ENCODE measurements at places on chromosomes 13 and 19.

DNA sequence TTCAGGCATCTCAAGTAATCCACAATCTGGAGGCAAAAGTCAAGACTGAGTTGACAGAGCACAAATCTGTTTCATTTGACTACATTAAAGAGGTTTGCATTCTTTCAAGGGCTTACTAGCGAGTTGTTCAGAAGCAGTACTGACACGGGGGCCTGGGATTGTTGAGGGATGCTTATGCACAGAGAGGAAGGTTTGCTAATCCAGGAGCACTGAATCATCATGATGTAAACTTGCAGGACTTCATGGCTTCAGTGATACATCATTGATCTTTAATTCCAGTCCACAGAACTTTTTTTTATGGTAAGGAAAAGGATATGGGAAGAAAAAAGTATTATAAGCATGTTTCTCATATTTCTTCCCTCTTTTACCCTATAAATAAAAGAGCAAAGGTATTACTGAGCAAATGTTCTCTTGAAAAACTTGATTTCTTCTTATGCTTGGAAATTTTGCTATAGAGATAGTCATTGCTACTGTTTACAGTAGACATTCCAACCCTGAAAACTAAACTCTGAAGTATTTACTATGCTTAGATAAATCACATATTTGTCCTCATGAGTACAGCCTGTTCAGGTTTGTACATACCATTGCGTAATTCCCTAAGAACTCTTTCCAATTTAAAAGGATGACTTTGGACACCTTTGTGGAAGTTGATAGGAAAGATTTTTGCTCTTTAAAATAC lies 65.8 kb upstream of the KPNA3 start:
- no peak for DNase-seq

DNA sequence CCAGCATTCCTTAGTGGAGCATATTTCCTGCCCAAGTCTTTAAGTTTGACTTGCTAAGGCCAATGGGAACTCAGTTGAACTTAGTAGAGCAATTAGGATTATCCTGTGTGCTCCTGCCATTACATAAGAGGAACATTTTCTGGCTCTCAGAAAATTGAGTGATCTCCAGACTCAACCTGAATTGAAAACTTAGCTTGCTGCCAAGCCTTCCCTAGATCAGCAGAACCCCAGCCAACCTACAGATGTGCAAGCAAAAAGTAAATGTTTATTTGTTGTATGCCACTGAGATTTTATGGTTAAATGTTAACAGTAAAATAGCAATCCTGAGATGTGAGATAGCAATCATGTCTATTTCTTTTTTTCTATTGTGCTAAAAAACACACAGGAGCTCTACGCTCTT lies 350.9 kb downstream of the OLFM4 start:
- no peak for DNase-seq

DNA sequence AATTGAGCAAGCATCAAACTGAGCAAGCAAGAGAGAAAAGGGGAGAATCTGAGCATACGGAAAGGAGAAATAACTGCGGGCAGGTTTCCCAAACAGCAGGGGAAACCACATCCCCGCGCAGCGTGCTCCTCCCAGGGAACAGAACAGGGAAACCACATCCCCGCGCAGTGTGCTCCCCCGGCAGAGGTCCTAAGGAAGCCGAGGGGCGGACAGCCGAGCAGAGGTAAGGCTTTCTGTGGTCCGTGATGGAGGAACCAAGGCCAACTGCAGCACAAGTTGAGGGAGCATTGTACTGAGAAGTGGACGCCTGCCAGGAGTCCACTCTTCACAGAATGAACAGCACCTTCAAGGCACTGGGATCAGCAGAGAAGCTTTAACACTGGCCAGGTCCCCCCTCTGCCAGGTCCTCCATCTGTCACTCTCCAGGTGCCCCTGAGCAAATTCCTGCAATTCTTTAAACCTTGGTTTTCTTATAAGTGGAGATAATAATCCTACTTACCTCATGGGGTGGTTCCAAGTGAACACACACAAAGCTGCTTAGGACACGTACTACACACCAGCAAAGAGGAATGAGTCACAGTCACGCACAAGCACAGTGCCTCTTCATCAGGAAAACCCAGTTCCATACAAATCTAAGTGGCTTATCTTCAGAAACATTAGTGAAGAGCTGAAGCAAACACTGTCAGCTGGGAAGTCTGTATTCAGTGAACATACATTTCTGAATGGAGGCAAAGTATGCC lies 23.0 kb upstream of the LAMP1 start:
- DNase-seq: no peak

- no peak for DNase-seq
Measured at GRCh38 chr13:32164622-32165268, 133.2 kb downstream of the FRY start.

DNA sequence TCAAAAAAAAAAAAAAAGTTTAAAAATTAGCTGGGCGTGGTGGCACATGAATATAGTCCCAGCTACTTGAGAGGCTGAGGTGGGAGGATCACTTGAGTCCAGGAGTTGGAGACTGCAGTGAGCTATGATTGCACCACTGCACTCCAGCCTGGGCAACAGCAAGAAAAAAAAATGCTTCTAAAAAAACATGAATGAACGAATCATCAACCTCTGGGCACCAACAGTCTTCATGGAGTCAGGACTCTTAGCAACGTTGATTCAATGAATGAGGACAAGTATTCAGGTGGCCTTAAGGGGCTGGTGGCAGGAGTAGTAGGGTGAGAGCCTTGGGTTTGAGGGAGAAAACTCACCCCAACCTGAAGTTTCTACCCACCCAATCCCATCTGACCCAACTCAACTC lies 20.6 kb upstream of the OLFM2 start:
- DNase-seq: no peak

DNA sequence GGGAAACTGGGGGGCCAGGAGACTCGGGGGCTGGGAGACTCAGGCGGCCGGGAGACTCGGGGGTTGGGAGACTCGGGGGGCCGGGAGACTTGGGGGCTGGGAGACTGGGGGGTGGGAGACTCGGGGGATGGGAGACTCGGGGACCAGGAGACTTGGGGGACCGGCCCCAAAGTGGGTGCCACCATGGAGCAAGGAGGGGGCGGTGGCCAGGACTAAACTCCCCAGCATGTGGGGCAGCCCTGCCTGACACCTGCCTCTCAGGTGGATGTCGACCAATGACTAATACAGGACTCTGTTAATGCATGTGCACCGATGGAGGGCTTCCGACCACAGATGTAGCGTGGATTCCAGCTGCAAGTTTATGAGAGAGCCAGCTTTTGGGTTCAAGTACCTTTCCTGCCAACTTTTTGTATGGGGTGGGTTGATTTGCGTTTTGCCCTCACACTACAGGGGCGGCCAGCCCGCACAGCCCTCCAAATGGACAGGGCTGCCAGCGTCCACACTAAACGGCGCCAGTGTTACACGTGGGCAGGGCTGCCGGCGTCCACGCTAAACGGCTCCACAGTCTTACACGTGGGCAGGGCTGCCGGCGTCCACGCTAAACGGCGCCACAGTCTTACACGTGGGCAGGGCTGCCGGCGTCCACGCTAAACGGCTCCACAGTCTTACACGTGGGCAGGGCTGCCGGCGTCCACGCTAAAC lies 62.2 kb downstream of the RASA3 start:
- no peak for DNase-seq

- DNase-seq: no peak
Measured at GRCh38 chr19:33245948-33246708, 20.5 kb upstream of the SLC7A10 start.

All from activated T-helper 2 cell treated with anti-CD3 and anti-CD28 coated beads, Interferon-gamma antibody, Interleukin-2, Interleukin-4, amounts not matched to agents 10 μg/mL and 5 μg/mL and 100 μg/mL, durations not matched to agents 14 hours and 24 hours and 36 hours (primary cell).